ENCODE measurements at places on chromosomes 4 and X.
A peak's percentile ranks its signal among the peaks of the same experiment; 100 is the strongest.

- DNase-seq: no peak
Observed at GRCh38 chr4:53786632-53787031, 195.3 kb upstream of the LNX1 start.

GRCh38 chr4:15400981-15401671, 26.7 kb upstream of the C1QTNF7 start:
- no peak for DNase-seq

DNA sequence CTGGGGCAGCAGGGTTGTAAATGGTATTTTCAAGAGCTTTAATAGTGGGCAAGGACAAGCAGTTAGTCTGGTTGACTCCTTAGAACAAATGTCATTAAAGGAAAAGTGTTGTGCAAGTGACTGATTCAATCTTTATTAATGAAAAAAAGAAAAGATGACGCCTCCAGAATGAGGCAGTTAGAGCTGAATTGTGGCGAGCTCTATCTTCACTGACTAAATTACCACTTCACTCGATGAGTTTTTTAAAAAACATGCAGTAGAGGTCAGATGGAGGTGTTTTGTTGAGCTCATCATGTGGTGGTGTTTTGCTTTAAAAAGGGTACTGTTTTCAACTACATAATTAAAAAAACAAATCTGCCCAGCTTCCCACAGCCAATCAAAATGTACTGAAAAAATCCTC, 28.1 kb upstream of the TENM3 start:
- no peak for DNase-seq

DNA sequence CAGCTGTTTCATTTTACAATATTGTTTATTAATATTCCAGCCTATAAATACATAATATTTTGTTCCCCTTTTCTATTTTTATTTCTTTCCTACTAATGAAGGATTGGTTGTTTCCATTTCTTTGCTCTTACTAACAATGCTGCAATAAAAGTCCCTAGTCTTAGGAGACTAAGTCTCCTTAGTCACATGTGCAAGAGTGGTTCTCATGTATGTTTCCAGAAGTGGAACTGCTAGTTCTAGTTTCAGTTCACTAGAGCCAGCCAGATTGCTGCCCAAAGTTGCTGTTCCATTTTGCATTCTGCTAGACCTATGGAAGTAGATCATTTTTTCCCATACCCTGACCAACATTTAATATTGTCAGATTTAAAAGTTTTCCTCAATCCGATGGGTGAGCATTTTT, 44.3 kb downstream of the CNGA1 start:
- peak; percentile 28 for DNase-seq

- DNase-seq: no peak
Observed at GRCh38 chr4:173934933-173935620, 348.4 kb downstream of the FBXO8 start.

GRCh38 chr4:127214016-127214415, 418.7 kb upstream of the INTU start:
- DNase-seq: no peak

GRCh38 chrX:65932173-65933084, 107.5 kb downstream of the VSIG4 start:
- DNase-seq: no peak

DNA sequence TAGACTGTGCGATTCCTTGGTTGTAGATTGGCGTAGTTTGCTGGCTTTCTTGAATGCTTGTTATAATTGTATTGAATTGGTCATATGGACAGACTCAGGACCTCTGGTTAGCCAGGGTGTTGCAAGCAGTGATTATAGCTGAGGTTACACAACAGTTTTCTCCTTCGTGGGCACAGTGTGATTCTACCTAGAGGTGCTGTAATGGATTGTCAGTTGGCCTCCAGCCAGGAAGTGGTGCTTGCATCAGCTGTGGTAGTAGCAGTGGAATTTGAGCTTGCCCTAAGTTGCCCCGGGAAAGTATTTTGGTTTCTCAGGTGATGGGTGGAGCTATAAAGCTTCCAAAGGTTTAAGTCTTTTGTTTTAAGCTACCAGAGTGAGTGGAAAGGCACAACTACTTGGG, 23.1 kb upstream of the GABRG1 start:
- no peak for DNase-seq

GRCh38 chrX:120625371-120625770, 4.5 kb downstream of the C1GALT1C1 start:
- DNase-seq: no peak

DNA sequence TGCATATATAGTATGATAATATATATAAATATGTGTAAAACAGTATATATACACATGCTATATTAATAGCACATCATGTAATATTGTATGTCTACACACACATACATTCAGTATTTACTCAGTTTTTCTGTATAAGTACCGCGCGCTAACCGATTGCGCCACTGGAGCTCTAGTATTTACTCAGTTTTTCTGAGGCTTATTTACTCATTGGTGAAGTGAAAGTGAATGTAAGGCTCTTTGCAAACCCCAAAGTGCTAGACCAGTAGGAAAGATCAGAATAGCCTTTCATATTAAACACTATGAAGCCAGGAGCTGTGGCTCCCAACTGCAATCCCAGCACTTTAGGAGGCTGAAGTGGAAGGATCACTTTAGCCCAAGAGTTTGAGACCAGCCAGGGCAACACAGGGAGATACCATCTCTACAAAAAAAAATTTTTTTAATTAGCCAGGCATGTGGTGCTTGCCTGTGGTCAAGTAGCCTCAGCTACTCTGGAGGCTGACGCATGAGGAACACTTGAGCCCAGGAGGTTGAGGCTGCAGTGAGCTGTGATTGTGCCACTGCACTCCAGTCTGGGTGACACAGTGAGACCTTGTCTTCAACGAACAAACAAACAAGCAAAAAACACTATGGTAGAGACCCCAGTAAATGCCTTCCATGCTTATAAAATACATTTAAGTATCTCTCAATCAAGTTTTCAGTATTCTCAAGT, 125.8 kb downstream of the KIT start:
- DNase-seq: no peak

GRCh38 chr4:112753333-112753732, 116.4 kb downstream of the LARP7 start:
- DNase-seq: no peak

- DNase-seq: no peak
Observed at GRCh38 chr4:184762100-184762499, 28.2 kb upstream of the CENPU start.

DNA sequence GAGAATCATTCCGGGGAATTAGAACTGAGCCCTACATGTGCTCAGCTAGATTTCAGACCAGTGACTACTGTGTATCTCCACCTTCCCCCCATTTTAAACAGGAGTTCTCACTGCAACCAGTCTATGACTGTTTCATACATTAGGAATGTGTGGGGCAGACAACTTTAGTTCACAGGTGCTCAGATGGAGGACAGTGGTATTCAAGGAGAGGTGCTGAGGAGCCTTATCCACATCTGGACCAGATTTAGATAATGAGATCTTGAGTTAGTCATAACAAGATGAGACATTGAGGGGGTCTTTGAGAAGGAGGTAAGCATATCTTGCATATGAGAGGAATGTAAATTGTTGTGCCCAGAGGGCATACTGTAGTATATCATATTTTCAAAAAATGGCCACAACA, 32.8 kb upstream of the RELL1 start:
- DNase-seq: no peak

- peak; percentile 4 for DNase-seq
Observed at GRCh38 chr4:117700111-117700892, 334.0 kb upstream of the NDST3 start.

GRCh38 chrX:100413229-100413628, 3.2 kb upstream of the PCDH19 start:
- peak; percentile 52 for DNase-seq

DNA sequence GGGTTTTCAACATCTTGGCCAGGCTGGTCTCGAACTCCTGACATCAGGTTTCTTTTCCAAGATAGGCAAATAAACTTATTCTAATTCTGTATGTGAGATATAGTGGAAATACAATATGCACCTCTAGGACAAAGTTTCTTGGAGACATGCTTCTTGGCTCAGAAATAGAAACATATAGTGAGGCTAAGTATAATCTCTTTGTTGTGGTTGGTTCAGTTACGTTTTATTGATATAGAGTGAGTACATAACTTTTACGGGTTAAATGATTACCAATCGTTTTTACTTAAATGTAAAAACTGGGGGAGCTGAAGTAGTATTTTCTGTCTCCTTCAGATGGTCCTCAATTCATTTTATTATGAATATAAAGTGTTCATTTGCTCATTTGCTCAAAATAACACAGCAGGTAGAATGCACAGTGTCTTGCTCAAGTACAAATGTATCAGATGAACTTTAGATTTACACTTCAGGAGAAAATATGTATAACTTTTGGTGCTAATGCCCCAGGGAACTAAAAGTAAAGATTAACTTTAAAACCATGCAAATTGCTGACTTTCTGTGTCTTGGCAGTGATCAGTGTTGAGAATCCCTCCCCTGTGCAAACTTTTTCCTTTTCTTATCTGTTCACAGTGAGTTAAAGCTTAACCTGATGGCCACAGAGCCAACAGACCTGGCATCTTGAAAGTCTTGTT, 77.6 kb downstream of the AFF1 start:
- no peak for DNase-seq

DNA sequence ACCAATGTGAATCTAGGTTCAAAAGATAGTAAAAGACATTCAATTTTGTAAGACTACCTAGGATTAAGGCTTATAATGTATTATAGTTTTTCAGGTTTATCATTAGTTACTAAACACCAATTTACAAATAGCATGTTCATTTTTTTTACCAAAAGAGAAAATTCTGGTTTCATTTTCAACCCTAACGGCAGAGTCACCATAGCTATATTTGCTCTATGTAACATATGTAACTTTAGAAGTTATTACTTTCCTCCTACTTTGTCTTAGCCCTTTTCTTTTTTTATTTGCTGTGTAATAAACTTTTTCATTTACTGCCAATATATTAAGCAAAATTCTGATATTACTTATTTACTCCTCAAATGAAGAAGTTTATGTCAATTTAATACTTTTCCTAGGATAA, 639.6 kb downstream of the ARAP2 start:
- no peak for DNase-seq

DNA sequence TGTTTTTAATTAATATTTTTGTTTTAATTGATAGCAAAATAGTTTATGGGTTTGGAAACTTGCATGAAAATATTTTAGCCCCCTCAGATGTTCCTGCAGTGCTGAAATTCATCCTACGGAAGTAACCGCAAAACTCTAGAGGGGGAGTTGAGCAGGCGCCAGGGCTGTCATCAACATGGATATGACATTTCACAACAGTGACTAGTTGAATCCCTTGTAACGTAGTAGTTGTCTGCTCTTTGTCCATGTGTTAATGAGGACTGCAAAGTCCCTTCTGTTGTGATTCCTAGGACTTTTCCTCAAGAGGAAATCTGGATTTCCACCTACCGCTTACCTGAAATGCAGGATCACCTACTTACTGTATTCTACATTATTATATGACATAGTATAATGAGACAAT, 40.4 kb downstream of the MAP7D3 start:
- no peak for DNase-seq

- DNase-seq: no peak
Observed at GRCh38 chr4:7398104-7398423, 36.7 kb downstream of the PSAPL1 start.

- no peak for DNase-seq
Observed at GRCh38 chr4:47784222-47784621, 53.6 kb downstream of the CORIN start.

GRCh38 chr4:83850435-83850834, 314.5 kb downstream of the GPAT3 start:
- DNase-seq: no peak

- no peak for DNase-seq
Observed at GRCh38 chr4:1018147-1019020, 7.0 kb downstream of the FGFRL1 start.

DNA sequence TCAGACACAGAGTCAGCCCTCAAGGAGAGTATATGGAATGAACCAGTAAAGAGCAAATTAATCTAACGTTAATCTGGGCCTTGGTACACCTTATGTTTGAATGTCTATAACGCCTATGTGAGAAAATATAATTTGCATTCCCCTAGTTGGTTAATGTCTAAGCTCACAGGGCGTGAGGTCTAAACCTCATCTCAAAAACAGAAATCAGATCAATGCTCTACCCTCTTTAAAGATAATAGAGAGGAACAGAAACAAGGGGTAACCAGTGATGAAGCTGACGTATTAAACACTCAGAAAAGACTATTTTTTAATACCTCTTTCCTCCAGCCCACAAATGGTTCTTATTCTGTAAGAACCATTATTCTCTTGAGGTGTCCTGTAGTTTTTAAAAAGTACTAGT, 369.2 kb upstream of the NOCT start:
- no peak for DNase-seq

DNA sequence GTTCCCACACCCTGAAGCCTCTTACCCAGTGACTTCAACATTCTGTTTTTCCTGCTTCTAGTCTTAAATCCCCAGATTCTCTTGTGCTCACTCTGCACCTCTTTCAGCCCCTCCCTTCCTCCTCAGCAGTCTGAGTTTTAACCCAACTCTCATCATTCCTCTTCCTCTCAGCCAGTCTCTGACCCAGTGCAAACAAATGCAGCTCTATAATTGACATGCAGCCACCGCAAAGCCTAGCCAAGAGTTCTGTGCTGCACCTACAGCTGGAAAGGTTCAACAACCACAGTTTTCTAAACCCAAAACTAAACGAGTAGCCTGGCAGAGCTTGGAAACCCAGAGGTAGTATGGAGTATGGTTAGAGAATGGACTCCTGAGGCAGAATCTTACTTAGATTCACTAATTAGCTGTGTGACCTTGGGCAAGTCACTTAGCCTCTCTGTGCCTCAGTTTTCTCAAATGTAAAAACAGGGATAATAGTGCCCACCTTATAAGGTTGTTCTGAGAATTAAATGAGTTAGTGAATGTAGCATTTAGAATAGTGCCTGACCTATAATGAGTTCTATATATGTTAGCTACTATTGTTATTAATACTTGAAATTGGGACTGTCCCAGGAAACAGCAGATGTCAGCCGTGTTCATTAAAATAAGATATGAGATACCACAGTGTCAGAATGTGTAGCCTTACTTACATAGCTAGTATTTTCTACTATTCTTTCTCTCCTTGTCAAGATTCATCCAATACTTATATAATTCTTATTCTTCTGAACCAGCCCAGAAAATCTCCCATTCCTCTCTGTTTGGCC, 3.5 kb downstream of the TMEM154 start:
- no peak for DNase-seq

GRCh38 chr4:82201303-82201702, 172.5 kb downstream of the HNRNPD start:
- DNase-seq: no peak

GRCh38 chrX:85223359-85223758, 20.2 kb downstream of the SATL1 start:
- DNase-seq: no peak

DNA sequence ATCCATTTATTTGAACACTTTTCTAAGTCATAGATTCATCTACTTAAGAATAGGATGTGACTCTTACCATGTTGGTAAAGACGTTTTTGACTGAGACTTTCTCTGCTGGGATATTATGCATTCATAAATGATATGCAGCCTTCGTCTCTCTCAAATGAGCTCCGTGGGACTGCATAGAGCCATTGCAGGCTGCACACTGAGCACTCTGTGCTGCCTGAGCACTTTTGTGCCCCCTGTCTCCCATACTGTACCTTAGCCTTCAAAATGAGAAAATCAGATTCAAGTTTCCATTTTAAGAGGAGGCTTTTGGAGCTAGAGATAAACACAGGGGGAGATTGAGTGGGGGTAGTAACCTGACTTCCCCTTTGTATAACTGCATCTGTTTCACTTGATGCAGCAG, 433.6 kb downstream of the ZIC3 start:
- no peak for DNase-seq

- no peak for DNase-seq
Observed at GRCh38 chrX:38277802-38278201, 49.5 kb downstream of the RPGR start.

Data from GM20000 (cell line).